NCI-H1417 treated with DMSO at 0.1 percent for 48 hours (cell line): ENCODE measurements at places on chromosomes 7 and 10.

GRCh38 chr7:121449735-121450240 lies 53.7 kb upstream of the FAM3C start:
- DNase-seq: no peak

GRCh38 chr7:159143780-159144757 lies 598 bp downstream of the VIPR2 start:
- DNase-seq: no peak

DNA sequence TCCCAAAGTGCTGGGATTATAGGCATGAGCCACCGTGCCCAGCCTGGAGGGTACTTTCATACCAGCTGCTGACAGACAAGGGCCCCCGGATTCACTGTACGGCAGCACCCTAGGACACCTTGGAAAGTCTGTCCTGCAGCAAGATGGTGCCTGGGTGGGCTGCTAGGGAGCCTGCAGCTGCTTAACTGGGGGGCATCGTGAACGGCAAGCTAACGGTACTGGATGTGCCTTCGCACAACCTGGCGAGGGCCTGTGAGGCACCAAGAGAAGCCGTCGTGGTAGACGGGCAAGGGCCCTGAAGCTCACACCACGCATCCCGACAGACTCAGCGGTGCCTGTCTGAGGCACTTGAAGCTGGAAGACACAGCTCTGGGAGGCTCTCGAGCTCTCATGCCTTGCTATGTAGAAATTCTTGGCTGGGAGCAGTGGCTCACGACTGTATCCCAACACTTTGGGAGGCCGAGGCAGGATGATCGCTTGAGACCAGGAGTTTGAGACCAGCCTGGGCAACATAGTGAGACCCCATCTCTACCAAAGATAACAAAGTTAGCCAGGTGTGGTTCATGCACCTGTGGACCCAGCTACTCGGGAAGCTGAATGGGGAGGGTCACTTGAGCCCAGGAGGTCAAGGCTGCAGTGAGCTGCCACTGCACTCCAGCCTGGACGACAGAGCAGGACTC lies 9.4 kb downstream of the BRAT1 start:
- DNase-seq: no peak

GRCh38 chr7:155011086-155011485 lies 8.2 kb upstream of the PAXIP1 start:
- DNase-seq: no peak

DNA sequence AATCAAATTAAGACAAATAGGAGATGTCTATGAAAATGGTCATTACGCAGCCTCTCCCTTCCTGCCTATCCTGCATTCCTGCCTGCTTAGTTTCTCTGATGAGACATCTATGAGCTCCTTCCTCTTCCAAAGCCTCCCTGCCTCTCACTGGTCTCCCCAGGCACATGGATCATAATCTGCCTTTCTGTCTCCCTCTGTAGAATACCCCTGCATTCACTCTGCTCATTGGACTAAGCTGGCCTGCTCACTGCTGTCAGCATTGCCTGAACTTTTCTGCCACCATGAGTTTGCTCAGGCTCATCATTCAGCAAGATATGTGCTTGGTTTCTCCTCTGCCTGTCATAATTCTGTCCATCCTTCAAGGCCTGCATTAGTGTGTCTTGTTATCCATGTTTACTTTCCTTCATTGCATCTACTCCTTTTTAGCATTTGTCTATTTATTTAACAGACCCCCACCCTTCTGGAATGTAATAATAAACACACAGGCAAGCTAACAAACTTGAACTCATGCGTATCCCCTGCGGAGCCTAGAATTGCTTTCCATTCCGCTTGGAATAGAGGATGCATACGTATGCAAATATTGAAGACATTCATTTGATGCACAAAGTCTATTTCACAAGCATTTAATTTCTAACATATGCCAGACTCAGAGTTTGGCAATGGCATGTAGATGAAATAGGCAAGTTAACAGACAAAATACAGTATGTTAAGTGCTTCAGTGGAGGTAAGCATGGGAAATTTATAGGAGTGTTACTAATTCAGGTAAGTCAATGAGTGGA lies 88.3 kb downstream of the PTPRZ1 start:
- no peak for DNase-seq

DNA sequence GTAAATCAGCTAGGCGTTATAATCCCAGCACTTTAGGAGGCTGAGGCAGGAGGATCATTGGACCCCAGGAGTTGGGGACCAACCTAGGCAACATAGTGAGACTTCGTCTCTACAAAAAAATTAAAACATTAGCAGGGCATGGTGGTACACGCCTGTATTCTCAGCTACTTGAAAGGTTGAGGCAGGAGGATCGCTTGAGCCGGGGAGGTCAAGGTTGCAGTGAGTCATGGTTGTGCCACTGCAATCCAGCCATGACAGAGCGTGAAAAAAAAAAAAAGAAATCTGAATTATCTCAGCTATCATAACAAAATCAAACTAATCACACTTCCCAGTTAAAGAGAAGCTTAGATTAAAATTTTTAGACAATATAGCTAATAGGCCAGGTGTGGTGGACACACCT lies 35.3 kb downstream of the ATAD1 start:
- DNase-seq: no peak

DNA sequence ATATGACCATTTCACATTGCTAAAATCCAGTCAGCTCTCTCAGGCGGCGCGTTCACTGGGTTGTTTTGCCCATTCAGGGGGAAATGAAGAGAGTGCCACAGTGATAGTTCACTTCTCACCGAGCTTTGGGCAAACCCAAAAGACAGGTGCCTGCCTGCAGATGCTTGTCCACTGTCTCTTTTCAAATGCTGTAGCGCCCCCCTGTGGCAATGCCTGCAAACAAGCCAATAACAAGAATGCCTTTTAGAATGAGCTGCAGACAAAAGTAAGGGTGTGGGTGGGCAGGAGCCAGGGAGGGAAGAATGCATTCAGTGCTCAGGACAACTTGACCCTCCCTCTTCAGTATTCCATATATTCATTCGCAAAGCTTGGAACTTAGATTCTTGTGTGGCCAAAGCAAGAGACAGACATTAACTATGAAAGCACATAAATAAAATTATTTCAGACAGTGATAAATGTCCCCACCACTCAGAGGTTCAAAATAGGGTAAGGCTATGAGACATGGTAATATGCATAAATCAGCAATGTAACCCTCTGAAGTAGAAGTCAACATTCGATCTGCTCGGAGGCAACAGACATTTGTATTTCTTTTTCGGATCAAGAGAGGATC lies 86.9 kb downstream of the JAZF1 start:
- no peak for DNase-seq

DNA sequence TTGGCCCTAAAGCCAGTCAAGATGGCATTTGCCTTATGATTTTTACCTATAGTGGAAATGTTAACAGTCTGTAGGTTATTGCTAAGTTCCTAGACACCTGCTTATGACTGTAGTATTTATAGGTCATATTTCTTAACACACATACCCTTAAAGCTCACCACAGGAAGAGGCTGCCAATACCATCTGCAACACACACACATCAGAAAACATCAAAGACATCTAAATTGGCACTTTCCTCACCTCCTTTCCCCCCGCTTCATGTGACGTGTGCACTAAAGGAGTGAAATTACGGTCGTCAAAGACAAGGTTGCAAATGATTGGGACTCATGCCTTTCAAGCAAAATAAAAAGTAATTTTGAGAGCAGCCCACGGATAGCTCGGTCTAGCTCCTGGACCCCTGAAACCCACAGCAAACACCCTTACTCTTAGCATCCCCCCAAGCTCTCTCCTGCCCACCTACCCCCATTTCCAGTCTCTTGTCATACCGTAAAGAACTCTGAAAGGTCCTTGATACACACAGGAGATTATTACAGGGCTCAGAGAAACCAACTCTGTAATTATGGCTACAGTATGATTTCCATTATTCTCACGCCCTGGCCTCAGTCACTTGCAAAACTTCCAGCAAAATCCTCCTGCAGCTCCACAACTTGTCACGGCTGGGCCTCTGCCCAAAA lies 90.5 kb downstream of the PLXNA4 start:
- no peak for DNase-seq

GRCh38 chr10:24432478-24433416 lies 223.8 kb downstream of the KIAA1217 start:
- no peak for DNase-seq

DNA sequence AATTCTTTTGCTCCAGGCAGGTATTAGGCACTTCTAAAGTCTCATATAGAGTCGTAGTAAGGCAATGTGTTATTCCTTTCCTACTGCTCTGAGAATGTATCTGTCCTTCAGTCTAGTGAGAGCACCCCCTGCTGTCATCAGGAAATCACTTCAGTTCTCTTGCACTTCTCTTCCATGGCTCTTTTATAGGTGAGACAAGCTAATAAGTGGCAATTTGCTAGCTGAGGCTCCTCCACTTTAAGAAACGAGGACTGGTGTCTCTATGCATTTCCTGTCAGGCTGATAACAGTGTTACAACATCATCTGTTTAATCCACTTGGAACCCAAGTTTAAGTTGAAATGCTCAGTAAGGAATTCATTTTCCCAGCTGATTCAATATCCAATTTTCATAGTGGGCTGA lies 350.6 kb downstream of the TFEC start:
- no peak for DNase-seq

DNA sequence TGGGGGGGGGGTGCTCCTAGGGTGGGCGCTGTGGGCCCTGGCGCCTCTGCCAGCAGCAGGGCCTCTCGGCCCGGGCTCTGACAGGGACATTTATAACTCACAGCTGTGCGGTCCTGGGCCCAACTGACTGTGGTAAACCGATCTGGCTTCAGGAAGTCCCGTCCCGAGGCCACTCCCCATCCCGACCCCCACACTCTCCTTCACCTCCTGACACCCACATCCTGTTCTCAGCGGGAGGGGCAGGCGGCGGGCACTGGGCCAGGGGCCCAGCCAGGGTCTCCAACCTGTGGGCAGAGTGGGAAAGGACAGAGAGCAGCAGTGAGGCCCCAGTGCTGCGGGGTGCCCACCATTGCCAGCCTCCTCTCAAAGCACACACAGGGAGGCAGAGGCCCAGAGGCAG lies 69.1 kb downstream of the ZMIZ1 start:
- DNase-seq: no peak

DNA sequence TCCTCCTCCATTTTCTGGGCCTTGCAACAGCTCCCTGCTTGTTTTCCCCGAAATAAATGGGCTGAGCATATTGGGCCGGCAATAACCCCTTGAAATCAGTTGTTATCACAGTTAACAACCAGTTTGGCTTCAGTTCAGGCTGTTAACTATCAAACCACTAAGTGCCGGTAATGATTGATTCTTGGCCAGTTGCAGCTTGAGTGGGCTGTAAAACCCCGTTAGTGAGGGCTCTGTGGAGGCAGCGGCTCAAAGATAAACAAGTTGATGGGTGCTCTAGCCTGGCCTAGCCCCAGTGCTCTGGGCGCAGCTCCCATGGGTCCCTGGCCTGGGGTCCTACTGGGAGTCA lies 8.3 kb downstream of the FGF8 start:
- no peak for DNase-seq

DNA sequence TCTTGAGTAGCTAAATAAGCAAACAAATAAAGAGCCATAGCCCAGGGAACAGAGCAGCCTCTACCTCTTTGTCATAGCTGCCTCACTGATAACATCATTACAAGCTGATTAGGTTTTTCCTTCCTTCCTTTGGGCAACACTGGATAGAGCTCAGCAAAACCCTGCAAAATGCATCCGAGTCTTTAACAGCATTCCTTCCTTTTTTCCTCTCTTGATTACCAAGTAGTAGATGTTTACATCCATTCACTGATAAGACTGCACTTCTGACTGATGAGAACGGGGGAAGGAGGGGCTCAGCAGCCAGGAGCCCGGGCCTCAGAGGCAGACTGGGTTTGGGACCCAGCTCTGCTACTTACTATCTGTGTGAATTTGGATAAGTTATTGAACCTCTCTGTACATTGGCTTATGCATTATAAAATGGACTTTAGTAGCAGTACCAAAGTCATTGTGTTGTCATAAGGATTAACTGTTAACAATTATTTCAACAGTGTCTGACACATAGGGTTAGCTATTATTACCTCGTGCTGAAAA lies 214.2 kb downstream of the ANK3 start:
- no peak for DNase-seq

- no peak for DNase-seq
Observed at GRCh38 chr10:129825221-129825620, 138.9 kb downstream of the EBF3 start.

GRCh38 chr7:99653754-99654153 lies 26.0 kb downstream of the CYP3A5 start:
- no peak for DNase-seq

DNA sequence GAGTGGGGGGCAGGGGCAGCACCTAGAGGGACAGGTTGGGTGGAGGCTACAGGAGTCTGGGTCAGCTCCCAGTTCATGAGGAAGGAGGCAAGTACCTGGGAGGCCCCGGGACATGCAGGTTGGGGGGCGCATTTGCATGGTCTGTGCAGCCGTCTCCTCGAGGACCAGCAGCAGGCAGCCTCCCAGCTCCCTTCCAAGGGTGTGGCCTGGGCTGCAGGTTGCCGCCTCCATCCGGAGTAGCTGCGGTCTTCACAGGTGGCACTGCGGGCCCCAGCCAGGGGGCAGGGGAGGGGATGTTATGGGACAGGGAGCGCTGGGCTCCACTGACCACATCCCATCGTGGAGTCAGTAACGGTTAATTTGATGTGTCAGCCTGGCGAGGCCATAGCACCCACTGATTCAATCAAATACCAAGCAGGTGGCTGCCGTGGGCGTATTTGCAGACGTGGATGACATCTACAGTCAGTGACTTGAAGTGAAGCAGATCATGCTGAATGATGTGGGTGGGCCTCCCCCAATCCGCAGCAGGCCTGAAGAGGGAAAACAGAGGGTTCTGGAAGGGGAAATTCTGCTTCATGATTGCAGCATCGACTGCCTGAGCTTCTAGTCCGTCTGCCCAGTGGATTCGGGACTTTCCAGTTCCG lies 81.6 kb downstream of the PRKAG2 start:
- DNase-seq: no peak
